Stimulated activated CD8-positive, alpha-beta memory T cell treated with anti-CD3 and anti-CD28 coated beads, Interleukin-4, amount 100 ng/mL, for 1 hour (primary cell): ENCODE measurements at places on chromosomes 2 and 18.

GRCh38 chr2:75954761-75955160, 244.0 kb upstream of the GCFC2 start:
- no peak for DNase-seq

DNA sequence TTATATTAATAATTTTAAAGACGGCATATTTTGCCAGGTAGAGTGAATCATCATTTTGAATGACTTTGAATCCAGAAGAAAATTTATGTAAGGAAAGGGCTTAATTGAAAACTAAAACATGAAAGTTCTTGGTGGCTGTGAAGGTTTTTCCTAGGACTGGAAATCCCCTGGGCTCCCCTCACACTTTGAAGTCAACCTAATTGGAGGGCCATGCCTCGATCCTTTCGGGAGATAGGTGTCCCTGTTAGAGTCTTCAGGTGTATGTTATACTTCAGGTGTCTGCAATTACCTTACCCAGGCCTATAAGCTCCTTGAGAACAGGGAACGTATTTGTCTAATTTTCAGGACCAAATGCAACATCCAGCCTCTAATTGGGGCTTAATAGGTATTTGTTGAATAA, 73.0 kb downstream of the ARL4C start:
- DNase-seq, result no peak

GRCh38 chr2:174117951-174118930, 130.1 kb downstream of the OLA1 start:
- no peak for DNase-seq

DNA sequence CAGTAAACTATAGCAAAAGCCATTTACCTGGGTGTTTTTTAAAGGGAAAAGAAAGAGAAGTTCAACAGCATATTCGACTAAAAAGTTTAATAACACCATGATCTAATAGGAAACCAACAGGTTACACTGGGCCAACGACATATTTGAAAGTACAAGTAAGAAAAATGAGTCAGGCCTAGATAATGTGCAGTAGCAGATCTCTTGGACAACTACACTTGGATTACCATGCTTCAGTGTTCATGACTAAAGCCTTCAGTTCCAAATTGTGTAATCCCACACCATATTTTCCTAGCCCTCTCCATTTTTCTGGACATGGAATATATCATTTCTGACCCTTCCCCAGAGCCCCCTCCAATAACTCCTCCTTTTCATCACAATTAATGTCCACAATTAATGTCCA, 39.1 kb upstream of the FIGN start:
- DNase-seq, result no peak

DNA sequence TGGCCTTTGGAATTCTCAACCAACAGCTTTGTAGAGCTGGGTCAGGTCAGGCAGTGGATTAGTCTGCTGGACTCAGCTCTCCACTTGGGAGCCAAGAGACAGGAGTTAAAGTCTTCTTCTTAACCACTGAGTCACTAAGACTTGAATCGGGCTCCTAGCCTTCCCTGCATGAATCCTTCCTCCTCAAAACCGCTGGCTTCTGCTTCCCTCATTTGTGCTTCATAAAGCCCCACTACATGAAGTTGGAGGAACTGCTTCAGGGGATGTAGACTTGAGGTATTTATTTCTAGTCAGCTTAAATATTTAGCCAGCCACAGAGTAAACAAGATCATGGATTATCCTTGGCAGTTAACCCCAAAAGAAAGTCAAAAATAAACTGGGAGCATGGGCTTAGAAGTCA, 536.3 kb upstream of the TNP1 start:
- DNase-seq, result no peak
